Fibroblast of mammary gland (primary cell): ENCODE measurements at places on chromosomes 1 and 21.

DNA sequence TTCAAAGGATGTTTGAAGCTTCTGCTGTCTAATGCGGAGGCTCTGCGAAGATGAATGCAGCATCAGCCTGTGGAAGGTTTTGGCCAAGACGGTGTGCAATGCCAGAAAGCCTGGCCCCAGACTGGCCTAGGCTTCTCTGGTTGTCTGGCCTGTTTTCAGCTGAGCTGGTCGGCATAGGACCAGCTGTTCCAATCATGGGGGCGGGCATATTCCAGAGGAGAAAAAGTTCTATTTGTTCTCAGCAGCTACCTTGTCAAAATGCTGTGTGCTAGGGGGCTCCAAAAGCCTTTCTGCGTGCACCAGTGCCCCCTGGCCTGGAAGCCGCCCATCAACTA, 57.6 kb downstream of the TGFB2 start:
- DNase-seq: no peak

DNA sequence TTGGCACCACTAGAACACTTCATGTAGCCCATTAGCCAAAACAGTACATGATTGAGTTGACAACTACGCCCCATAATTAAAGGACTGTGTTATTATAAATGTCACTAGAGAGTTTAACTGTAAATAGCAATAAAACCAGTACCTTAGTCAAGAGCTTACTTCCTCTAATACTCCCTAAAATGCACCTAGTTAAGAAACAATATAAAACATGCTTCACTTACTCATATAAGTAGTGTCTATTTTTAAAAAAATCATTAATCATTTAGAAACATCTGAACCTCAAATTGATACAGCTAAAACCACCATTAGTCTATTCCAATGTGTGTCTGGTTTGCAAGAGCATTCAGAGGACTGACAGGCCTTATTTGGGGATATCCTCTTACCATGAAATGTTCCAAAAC, 25.3 kb downstream of the PTP4A2 start:
- DNase-seq: no peak

- DNase-seq: no peak
Observed at GRCh38 chr1:212917858-212918257, 32.5 kb upstream of the VASH2 start.

DNA sequence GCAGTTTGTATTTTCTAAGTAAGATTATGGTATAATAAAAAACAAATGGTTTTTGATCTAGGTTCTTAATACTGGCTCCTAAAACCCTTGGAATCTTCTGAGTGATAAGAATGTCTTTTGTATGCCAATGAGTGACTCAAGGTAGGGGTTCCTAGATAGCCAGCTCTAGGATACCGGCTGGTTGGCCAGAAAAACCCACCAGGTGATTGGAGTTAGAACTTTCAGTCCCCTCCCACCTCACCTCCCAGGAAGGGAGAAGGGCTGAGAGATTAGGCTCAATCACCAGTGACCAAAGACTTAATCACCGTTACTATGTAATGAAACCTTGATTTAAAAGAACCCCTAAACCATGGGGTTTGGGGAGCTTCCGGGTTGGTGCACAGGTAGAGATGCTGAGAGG, 8.7 kb upstream of the BRDT start:
- DNase-seq: no peak

DNA sequence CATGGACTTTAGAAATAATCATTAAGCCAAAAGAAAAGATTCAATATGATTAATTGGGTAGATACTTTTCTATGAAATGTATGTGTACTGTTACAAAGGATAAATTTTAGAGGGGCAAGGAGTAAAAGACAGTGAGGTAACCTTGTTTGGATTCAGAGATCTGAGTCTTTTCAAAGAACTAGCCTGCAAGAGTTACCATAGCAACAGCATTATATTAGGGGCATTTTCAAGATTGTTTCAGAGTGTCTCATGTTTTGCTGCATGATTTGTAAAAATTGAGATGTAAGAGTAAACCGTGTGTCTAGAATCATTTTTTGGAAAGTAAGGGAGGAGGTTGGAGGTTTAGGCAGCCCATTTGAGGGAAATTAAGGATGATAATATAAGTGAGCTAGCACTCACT, 70.6 kb upstream of the KIAA1614 start:
- peak; percentile 64 for DNase-seq

DNA sequence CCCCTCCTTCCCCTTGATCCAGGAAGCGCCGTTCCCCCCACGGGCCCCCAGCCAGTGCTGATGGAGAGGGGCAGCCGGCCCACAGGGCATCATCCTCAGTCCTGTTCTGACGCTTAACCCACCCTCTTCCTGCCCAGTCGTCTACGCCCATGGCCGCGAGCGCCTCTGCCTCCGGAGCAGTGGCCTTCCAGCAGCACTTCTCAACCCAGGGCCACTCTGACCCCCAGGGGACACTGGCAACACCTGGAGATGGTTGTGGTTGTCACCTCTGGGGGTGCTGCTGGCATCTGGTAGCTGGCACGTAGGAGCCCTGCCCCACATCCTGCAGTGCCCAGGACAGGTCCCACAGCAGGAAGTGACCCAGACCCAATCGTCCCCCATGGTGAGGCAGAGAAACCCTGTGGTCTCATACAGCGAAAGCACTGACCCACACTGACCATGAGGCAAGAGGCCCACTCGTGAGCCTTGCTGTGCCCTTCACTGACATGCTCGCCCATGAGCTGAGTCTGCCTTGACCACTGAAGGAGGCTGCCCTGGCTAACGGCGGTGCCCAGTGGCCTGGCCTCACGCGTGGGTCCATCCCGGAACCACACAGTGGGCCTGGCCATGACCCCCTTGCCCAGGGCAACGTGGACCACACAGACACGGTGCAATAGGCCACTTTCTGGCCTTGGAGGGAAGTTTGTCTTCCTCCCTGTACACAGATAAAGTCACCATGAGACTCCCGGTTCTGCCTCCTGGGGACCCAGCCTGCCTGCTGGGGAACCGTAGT, 96.8 kb upstream of the ARHGEF16 start:
- no peak for DNase-seq

DNA sequence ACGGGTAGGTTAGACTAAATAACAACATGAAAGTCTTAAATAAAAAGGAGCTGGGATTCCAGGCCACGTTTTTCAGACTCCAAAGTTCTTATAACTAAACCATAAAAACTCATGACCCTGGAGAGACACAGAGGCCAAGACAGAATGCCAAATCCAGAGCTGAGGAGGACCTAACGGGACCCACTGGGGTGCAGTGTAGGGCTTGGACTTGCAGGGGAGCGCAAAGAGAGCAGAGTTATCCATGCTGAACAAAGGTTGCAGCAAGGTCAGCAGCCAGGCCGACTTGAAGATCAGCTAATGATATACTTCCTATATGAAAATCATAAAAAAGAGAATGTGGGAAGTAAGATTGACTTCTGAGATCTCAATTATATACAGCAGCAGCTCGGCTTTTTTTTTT, 237.1 kb downstream of the TM2D1 start:
- no peak for DNase-seq

GRCh38 chr1:78561856-78562255, 58.4 kb upstream of the IFI44L start:
- DNase-seq: peak; percentile 48

DNA sequence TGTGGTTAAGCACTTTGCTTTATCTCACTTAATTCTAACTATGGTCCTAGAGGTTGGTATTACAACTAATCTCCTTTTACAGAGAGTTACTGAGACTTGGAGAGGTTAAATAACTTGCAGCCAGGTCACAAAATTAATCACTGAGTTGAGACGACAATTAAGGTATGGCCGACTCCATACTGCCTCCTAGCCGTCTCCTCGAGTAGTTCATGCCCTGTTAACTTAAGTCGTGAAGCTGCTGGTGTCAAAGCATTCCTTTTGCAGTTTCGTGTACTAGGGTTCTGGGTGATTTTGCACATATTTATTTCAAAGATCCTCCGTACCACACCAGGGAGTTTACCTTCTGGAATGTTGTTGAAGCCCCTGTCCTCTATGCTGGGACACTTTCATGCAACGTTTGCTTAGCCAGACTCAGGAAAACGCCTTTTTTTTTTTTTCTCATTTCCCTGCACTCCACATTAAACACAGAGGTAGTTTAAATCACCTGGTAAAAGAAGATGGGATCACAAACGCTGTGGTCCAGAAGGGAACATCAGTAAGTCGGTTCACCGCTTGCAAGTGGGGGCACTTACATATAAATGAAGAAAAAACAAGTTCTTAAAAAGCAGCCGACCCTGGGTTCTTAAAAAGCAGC, 570 bp upstream of the NEK7 start:
- peak; percentile 81 for DNase-seq

- DNase-seq: no peak
Observed at GRCh38 chr1:147109041-147109440, 63.2 kb downstream of the PRKAB2 start.

- DNase-seq: no peak
Observed at GRCh38 chr1:9703165-9703509, 51.6 kb downstream of the PIK3CD start.

DNA sequence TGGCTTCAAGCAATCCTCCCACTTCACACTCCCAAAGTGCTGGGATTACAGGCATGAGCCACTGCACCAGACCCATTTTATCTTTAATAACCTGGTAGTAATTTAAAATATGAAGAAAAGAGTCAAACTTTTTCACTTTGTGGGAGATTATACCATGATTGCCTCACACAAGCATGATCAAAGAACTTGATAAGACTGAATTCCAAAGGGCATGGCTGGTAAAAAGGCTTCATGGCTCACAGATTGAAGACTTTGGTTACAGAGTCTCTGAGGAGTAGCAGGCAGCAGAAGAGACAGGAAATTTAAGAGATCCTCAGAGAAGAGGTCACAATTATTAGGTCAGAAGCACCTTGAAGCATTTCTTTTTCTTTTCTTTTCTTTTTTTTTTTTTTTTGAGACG, 16.4 kb upstream of the RGSL1 start:
- no peak for DNase-seq

DNA sequence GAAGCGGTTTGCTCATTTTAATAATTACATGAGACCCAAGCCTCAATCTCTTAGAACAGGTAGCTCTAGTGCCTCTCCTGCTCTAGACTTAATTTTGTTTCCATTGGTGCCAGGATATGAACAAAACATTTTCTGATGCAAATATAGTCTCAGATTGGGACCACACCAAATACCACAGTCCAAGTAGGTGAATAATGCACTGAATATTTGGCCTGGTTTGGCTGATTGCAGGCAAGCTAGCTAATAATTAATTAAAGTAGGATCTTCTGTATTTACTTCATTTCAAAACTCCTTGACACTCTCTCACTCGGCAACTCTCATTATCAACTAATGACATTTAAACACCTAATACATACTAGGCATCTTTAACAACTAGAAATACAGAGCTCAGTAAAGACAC, 219.6 kb downstream of the LTN1 start:
- no peak for DNase-seq

DNA sequence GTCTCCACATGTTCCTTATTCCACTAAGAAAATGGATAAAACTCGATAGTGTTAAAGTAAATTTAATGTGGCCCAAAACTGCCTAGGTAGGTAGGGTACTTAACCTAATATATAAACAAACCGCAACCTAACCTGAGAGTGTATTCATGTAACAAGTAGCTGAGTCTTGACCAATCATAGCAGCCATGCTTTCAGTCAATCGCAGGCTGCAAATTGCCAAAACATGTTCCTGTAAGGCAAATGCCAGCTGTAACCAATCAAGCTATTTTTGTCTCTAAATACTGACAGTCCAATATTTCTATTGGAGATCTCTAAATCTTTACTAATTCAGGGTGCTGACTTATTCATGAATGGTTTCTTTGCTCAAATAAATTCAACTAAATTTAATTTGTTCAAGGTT, 3.1 kb upstream of the HMGCS2 start:
- no peak for DNase-seq

GRCh38 chr1:11874624-11875023, 15.9 kb upstream of the NPPB start:
- DNase-seq: no peak

- peak; percentile 74 for DNase-seq
Observed at GRCh38 chr1:164524810-164525209, 34.2 kb upstream of the PBX1 start.

DNA sequence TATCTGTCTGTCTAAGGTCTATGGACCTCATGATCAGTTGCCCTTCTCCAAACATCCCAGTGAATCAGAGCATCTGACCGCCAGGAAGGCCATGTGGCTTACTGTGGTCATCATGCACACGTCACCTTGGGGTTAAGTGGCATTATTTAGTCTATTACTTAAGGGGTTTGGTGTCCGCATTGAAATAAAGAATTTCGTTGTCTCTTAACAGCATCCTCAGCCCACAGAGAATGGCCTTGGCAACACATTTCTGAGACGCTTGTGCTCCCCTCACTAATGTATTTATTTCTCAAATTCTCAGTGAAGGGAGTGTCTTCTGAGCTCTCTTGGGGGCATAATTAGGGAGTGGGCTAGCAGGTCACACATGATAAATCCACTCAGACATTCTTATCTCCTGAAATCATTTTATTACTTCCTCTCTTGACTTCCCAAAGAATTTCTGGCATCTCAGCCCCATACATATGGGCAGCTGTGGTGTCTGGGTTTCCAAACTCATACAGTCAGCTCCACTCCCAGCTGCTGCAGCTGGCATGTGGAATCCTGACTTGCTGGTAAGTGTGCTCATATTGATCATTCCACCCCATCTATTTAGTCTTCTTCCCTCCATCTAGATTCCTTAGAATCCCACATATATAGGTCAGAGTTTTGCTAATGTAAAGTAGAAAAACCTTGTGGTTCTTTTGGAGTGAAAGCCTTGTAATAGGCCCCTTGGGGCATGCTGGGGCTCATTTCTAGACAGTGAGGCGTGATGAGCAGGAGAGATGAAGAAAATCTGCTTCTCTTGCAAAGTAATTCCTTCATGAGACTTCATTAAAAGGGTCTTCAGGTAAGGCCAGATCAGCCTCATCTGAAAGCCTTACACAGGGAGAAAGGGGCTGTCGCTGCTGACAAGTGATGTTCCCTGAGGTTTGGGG, 110.5 kb downstream of the HHAT start:
- DNase-seq: peak; percentile 93

- DNase-seq: no peak
Observed at GRCh38 chr1:37362594-37363385, 111.6 kb upstream of the ZC3H12A start.

DNA sequence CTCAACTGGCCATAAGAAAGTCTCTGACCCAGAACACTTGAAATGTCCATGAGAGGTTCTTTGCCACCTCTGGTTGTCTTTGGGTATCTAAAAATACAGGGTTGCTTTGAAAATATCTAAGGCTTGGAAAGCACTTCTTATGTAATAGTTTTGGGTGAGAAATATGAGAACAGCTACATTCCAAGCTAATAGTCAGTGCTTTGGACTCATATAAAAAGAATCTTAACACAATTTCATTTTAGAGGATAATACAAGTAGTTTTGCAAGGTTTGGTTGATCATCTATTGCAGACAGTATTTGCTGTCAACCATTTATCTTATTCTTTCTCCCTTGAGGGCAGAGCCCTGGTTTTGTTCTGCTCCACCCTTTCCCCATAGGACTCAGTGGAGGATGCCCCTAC, 207.5 kb downstream of the KCNK2 start:
- peak; percentile 17 for DNase-seq

GRCh38 chr1:169118227-169118626, 11.7 kb downstream of the ATP1B1 start:
- no peak for DNase-seq

GRCh38 chr1:181090641-181091126, 2.2 kb downstream of the IER5 start:
- DNase-seq: no peak

GRCh38 chr1:241749041-241749944, 97.2 kb downstream of the WDR64 start:
- peak; percentile 79 for DNase-seq

- no peak for DNase-seq
Observed at GRCh38 chr21:45282283-45283034, 5.2 kb downstream of the POFUT2 start.
